Stimulated activated CD4-positive, alpha-beta T cell treated with anti-CD3 and anti-CD28 coated beads, Interleukin-4, amount 100 ng/mL, for 24 hours (primary cell): ENCODE measurements at places on chromosomes 11 and 22.

GRCh38 chr11:98495601-98496000, 525.1 kb upstream of the CNTN5 start:
- DNase-seq = no peak

DNA sequence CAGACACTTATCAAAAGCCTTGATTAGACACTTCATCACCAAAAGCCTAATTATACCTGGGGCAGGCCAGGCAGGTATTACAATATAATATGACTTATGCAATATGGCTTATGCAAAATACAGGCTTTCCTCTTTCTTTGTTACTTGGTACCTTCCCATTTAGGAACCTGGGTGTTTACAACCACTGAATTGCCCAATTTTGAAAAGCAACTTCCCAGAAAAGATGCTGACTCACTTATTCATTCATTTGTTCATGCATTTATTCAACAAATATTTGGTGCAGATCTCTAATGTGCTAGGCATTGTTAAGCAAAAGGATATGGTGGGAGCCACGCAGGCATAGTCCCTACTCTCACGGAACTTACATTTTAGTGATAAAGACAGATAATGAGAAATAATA, 13.6 kb upstream of the JAML start:
- DNase-seq = no peak

GRCh38 chr11:100753571-100753970, 66.5 kb downstream of the ARHGAP42 start:
- DNase-seq = no peak

DNA sequence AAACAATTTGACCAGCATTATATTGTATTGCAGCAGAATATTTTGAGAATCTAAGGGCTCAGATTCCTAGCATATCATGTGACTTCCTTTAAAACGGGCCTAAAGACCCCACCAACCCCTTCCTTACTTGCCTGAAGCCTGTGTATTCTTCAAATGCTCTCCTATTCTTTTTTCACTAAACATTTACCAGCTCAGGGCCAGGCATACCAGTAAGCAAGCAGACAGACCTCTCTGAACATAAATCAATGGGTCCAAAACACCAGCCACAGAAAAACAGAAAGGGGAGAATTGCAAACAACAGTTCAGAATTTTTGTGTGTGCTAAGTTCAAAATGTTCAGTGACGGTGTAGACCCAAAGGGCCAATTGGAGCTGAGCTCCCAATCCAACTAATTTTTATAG, 64.8 kb upstream of the TIMP3 start:
- no peak for DNase-seq

DNA sequence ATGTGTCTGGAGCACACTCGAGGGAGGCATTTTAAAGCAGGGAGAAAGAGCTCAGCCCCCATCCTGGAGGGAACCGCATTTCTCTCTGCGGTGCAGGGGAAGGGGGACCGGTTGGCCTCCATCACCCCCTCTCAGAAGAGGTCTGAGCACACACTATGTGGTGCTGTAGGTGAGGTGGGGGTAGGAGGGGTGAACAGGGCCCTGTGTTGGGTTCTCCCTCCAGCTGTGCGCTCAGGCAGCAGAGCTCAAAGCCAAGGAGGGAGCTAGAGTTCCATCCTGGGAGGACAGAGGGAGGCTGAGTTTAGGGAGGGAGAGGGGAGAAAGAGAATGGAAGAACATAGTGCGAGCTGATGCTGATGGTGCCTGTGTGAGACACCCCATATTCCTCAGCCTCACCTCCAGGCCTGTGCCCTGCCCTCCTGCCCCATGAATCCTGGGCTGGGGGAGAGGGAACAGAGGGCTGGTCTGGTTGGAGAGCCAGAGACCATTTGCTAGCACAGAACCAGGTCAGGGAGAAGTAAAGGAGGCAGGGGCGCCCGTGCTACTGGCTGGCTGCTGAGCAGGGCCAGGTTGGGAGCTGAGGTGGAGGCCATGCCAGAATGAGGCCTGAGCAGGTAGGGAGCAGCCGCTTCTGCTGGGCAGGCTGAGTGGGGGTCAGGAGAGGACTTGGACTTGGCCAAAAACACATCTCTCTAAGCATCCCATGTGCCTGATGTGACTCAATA, 43.7 kb downstream of the ALX4 start:
- no peak for DNase-seq

GRCh38 chr22:24744638-24745037, 29.9 kb downstream of the PIWIL3 start:
- DNase-seq = no peak

GRCh38 chr11:88631497-88631896, 294.0 kb upstream of the CTSC start:
- no peak for DNase-seq

GRCh38 chr11:128388206-128388815, 199.0 kb downstream of the ETS1 start:
- no peak for DNase-seq

DNA sequence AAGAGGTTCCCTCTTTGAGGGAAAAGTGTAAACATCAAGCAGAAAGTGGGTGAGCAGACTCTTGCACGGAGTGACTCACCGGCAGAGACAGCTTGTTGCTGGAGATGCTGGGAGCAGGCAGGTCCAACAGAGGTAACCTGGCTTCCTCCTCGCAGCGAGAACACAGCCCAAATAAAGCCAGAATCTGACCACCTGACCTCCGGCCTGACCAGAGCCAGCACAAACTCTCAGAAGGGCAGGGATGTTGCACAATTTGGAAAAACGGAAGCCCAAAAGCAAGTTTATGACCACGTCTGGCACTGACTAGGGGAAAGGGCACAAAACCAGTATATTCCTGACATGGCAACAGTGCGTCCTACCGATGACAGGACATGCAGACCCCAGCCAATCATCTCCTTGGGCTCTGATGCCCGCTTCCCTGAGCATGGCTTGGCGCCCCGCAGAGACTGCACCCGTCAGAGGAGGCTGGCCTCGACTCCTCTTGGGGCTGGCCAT, 5.4 kb downstream of the SMCO4 start:
- no peak for DNase-seq

DNA sequence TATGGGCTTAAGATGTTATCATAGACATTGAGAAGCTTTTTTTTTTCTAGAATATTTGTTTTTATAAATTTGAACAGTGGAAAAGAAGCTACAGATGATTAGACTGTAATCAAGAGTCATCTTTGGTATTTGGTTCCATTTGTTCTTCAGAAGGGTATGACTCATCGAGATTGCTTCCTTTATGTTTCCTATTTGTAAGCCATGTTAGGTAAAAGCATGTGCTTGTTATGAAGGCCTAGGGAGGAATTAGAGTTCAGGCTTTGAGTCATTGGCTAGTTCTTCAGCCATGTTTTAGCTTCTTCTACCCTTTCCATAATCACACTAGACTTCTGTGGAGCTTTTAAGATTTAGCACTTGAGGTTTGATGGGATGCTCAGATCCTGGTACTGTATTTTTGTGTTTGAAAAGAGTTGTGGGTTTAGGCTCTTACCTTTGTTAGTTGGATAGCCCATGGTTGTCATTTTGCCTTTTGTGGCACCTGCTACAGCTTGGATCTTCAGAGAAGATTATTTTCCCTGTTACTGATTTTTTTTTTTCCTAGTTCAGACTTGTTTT, 44.3 kb downstream of the POLD3 start:
- no peak for DNase-seq
